ENCODE measurements at places on chromosomes 1 and 21.

DNA sequence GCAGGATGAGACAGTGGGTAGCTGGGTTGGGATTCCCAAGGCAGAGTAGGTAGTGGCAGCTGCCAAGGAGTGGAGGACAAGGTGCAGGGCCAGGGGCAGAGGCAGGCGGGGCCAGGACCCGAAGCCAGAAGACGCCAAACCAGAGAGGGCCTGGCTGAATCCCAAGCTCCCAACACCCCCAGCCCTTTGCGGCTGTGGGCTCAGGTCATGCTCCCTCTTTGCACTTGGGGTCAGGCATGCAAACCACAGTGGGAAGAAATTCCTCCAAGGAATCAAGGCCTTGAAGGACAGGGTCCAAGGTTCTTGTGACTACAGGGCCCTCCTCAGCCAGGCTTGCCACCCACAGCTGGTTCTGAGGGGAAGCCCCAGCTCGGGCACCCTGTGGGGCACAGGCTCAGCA is 6.2 kb downstream of the C1orf210 start:
- no peak for DNase-seq

DNA sequence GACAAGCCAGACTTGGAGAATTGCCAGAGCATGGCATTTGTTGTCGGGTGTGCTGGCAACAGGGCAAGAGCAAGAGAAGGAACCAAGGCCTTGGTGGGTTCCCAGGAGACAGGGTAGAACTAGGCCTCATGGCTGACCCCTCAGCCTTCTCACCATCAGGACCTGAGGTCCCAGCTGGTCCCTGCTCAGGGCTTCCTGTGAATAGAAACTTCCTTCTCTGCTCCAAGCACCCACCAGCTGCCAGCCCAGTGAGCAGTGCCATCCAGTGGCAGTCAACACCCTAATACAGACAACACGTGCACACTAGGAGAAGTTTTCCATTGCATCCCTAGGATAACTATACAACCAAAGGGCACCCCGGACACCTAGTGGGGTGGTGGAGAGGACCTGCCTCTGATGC is 22.8 kb downstream of the S100A6 start:
- DNase-seq: no peak

DNA sequence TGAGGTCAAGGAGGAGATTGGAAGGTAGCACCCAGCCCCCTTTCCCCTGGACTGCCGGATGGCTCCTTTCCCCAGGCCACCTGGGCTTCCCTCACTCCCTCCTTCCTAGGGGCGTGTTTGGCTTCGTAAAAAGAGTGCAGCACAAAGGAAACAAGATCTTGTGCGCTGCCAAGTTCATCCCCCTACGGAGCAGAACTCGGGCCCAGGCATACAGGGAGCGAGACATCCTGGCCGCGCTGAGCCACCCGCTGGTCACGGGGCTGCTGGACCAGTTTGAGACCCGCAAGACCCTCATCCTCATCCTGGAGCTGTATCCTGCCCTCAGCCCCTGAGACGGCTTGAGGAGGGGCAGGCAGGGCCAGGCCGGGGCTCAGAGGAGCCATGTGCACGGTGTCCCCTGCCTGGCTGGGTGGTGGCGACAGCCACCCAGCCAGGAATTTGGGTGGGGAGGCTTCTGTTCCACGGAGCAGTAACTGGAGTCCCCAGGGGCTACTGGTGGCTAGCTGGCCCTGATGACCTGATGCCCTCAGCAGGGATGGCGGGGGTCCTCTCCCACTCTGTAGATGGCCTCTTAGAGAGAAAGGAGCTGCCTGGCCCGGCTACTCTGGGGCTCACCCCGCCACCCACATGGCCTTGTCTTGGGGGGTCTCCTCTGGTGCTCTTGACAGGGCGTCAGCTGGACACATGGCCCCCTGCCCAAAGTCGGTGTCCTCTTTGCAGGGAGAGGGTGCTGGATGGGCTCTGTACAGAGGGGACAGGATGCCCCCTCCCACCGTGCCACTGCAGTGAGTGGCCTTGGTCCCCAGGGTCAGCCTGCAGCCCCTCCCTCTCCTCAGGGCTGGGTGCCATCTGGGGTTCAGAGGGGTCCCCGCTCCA is 39.5 kb downstream of the TRIM11 start:
- no peak for DNase-seq

GRCh38 chr21:34910396-34910795 is 138.7 kb downstream of the RUNX1 start:
- no peak for DNase-seq
